ENCODE measurements at places on chromosomes 5 and 9.

- DNase-seq, result no peak
These were observed 51.1 kb downstream of the GCNT1 start for GRCh38 chr9:76510041-76510440.

- DNase-seq, result no peak
These were observed 44.3 kb upstream of the ZBED3 start for GRCh38 chr5:77131361-77131760.

- no peak for DNase-seq
These were observed 175.2 kb downstream of the CACNA1B start for GRCh38 chr9:138052635-138053320.

DNA sequence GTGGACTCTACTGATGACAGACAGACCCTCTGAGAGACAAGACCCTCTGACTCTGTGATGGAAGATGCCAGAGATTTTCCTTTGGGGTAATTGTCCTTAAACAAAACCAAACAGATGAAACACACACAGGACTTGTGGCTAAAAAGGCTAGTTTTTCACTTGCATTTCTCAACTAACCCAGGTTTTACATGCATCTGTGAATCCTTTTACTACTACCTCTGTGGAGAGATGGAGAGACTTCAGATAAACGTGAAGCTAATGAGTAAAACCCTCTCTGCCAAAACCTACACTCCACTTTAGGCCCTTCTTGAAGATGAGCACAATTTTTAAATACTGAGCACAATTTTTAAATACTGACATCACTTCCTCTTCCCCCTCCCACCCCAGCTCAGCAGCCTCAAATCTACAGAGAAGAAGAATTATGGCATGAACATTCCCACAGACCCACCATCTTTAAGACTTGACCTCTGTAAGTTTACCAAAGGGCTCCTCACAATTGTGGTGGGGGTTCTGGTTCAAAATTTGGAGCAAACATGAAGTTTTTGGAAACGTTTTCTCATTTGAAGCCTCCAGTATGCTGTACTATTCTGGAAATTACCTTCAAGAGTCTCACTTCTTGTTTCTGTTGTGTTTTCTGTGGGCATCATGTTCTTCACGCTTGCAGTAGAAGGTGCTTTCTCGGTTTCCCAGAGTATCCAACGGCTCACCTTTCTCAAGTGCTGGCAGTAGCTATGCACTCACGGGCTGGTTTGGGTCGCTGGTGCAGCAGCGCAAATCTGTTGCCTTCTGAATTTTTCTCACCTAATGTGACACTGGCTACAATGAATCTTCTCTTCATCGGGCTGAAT lies 42.7 kb downstream of the ACER2 start:
- no peak for DNase-seq

DNA sequence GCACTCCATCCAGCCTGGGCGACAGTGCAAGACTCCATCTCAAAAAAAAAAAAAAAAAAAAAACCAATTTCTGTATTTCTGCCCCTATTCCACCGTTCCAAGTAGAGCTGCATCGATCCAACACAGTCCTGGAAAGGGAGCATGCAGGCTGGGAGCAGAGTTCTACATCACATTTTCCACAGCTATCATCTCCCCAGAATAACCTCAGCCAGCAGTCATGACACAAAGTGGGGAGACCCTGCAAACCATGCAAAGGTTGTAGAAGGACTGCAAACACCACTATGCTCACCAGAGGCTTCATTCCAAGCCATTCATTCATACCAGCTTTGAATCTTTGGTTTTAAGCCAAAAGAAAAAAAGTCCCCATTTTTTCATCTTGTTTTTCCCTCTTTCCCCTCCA lies 20.8 kb upstream of the ZNF354A start:
- DNase-seq, result no peak

DNA sequence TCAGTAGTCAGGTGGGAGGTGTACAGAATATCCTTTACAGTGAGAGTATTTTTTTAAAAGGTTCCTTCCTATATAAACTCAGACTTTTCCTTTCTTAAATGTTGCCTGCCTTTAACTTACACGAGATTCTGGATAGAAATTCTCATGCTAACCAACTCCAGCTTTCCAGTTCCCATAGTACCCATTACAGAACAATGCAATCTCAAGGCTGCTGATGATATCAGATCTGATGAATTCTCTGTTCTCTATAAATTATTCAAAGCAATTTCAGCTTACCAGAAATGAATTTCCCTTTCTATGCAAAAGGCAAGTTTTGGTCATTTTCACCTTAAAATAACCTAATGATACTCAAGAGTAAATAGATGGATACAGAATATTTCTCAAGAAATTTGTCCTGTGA lies 90.3 kb downstream of the NUDT12 start:
- no peak for DNase-seq

- DNase-seq, result no peak
These were observed 80.5 kb downstream of the RFK start for GRCh38 chr9:76313771-76314170.

DNA sequence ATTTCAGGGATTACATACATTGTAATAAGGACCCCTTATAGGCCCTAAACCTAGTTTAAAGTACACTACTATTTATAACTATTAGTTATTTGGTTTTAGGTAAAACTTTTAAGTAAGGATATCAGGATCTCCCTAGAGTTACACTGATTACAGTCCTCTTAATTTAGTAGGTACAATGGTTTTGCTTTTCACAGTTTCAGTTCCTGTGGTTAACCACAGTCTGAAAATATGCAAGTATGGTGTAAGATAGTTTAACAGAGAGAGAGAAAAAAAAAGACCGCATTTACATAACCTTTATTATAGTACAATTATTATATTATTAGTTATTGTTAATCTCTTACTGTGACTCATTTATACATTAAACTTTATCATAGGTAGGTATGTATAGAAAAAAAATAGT lies 725.3 kb upstream of the PTPRD start:
- no peak for DNase-seq

DNA sequence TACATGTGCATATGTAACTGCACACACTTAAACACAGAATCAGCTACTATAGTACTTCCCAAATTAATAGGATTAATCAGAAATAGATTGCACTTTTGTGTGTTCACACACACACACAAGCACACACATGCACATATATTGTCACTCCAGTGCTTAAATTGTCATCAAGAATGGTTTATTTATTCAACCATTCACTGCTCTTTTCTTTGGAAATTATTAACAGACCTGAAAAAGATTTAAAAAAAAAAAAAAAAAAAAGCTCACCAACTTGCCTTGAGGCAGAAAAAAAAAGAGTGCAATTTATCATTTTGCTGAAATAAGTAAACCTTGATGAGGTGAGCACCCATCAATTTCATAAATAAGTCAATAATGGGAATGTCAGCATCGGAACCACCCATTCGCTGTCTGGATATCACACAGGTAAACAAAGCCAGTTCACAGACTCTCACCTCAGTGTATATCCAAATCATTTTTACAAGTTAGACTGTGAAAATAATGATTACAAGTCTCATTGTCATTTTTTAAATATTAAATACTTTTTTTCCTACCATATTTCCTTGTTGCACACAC lies 562.8 kb downstream of the BNC2 start:
- DNase-seq, result no peak

DNA sequence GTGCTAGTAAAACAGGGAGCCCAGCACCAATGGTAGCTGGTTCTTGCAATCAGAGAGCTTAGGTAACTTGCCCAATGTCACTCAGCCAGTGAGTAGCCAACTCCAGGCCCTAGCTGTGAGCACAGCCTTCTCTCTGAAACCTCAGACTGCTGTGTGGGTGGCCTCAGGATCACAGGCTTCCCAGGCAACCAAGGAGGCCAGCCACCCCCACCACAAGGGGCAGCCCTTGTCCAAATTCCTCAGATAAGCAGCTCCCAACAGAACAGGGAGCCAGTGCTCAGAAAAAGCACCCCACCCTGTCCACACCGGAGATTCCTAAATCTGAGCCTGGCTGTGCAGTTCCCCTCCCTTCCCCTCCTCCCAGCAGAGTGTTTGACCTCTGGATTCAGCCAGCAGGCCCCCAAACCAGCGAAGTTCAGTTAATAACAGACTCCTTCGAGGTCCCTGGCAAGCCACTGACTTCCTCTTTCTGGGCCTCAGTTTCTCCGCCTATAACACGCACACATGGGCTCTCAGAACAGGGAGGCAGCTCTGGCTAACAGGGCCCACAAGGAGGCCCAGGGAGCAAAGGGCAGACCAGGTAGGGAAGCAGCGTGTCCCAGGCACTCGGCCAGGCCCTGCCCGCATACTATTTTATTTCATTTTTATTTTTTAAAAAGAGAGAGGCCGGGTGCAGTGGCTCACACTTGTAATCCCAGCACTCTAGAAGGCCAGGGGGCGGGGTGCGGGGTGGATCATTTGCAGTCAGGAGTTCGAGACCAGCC lies 2.7 kb downstream of the EEIG1 start:
- no peak for DNase-seq

GRCh38 chr5:127840198-127840524 lies 137.0 kb downstream of the CCDC192 start:
- no peak for DNase-seq

- no peak for DNase-seq
These were observed 161.4 kb downstream of the DOCK8 start for GRCh38 chr9:376115-376514.

GRCh38 chr9:127336506-127337352 lies 60.2 kb upstream of the SLC2A8 start:
- no peak for DNase-seq

DNA sequence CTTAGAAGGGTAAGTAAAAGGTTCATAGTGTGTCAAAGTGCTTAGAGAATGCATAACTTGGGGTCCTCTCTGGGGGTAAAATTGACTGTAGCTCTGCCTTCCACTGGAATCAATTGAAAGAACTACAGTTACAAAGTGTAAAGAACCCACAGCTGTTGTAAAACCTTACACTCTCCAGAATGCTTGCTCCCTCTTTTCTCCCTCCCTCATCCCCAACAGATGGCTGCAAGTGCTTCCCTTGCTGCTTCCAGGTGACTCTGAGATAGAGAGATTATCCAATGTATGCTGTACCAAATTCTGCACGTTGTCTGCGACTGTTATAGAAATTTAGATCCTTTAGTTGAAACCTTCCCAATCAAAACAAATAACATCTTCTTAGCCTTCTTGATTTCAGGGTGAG lies 126.0 kb downstream of the STK32A start:
- no peak for DNase-seq

DNA sequence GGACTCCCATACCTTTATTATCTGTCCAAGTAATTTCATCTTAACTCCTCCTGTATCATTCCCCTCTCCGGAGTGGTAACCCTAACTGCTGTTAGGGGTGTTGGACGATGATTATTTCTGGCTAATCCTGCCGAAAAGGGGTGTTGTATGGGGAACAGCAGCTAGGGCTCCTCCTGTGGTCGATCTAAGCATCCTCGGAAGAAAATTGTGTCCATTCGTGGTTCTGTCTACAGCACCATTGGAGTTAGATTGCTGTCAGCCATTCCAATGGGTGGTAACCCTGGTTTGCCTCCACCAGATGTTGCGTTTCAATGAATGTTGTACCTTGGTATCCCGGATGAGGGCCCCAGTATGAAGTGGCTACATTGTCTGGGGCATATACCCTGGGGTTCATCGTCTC lies 35.6 kb upstream of the LMNB1 start:
- no peak for DNase-seq

GRCh38 chr5:44774279-44774880 lies 34.4 kb upstream of the MRPS30 start:
- DNase-seq, result no peak

DNA sequence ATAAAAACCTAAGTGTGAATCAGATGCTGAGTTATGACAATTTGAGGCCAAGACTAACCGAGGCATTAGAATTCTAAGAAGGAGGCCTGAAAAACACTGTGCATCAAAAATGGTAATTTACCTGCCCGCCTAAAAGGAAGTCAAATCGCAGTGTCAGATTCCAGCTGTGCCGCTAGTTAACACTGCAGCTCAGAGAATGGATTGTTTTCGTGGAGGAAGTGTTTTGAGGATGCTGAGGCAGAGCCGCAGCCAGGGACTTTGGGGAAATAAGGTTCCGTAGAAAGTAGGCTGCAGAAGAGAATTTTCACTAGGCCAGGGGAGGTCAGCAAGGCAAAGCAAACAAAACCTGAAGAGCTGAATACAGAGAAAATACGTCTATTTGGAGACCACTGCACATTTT lies 226.4 kb upstream of the ISL1 start:
- DNase-seq, result no peak

- DNase-seq, result no peak
These were observed 183.9 kb upstream of the OTULINL start for GRCh38 chr5:14397717-14398116.

GRCh38 chr9:73451003-73451402 lies 299.3 kb downstream of the ANXA1 start:
- no peak for DNase-seq

GRCh38 chr9:87381050-87381711 lies 116.5 kb upstream of the DAPK1 start:
- no peak for DNase-seq

DNA sequence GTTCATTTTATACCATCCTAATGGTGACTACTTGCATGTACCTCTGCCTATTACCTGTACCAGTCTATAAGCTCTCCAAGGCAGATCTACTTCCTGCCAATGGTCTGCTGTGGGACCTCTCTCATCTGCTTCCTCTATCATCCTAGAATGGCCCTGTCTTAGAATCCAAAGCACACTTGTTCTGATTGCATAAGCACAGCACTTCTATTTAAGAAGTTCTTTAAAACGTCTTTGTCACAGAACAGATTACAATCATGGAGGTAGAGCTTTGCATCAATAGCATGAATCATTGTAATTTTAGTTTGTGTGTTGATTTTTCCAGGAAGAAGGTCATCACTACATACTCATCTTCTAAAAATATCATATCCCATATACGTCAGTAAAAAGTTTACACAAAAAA lies 131.8 kb upstream of the ACOT12 start:
- DNase-seq, result no peak

DNA sequence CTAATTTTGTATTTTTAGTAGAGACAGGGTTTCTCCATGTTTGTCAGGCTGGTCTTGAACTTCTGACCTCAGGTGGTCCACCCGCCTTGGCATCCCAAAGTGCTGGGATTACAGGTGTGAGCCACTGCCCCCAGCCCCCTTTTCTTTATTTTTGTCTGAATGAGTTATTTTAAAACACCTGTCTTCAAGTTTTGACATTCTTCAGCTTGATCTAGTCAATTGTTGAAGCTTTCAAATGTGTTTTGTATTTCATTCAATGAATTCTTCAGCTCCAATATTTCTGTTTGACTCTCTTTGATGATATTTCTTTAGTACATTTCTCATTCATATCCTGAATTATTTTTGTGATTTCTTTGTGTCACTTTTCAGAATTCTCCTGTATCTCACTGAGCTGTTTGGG lies 486.2 kb downstream of the DMAC1 start:
- no peak for DNase-seq

- DNase-seq, result no peak
These were observed 258.3 kb downstream of the CWC27 start for GRCh38 chr5:65026816-65027548.

- peak; percentile 58 for DNase-seq
These were observed 7.2 kb upstream of the RNF38 start for GRCh38 chr9:36407122-36407723.

DNA sequence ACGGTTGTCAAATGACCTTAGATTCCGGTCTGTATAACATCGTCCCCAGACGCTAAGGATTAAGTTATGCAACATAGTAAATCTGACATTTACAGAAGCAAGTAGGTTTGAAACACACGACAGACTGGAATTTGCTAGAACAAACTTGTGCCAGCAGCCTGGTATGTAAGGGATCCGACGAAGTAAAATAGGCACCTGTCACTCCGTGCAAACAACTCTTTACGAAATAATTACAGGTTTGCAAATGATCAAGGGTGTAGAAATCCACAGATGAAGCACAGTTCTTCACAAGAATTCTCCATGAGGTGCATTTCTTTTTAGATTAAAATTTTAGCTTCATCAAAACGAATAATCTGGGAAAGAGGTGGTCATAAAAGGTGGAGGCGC lies 508 bp downstream of the MOCS2 start:
- no peak for DNase-seq
